ENCODE measurements at places on chromosomes 2 and 18. TPM values are rescaled to one million over a fixed set of nuclear protein-coding genes. Genes with fewer than 3 reads are reported as not detected.

GRCh38 chr2:95670686-95671085 is 78.9 kb downstream of the TRIM43 start:
- DNase-seq: no peak

- no peak for DNase-seq
Observed at GRCh38 chr2:80002112-80002511, 302.4 kb downstream of the LRRTM1 start.

- no peak for DNase-seq
Observed at GRCh38 chr2:176518823-176519222, 249.6 kb downstream of the MTX2 start.

- DNase-seq: peak; percentile 30
Observed at GRCh38 chr18:45569566-45570275, 45.6 kb upstream of the SLC14A2 start.

DNA sequence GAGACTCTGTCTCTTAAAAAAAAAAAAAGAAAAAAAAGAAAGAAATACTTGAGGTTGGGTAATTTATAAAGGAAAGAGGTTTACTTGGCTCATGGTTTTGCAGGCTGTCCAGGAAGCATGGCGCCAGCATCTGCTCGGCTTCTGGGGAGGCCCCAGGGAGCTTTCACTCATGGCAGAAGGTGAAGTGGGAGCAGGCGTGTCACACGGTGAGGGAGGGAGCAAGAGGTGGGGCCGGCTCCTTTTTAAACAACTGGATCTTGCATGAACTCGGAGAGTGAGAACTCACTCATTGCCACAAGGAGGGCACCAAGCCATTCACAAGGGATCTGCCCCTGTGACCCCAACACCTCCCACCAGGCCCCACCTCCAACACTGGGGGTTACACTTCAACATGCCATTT is 30.6 kb downstream of the CYP26B1 start:
- no peak for DNase-seq

- no peak for DNase-seq
Observed at GRCh38 chr2:229032608-229033234, 238.4 kb downstream of the PID1 start.

DNA sequence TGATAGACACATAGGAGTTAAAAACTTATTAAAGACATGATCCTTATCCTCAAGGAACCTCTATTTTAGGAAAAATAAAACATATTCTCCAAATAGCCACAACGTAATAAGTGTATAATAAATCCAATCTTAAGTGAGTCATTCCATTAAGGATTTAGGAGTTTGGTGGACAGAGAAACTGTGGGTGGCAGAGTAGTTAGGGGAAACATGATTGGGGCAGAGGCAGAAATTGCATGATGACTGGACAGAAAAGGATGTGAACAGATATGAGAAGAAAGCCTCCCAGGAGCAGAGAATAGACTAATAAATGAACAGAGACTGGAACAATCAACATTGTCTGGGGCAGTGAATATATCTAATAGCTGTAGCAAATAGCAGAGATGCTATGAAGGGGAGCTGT is 48.1 kb upstream of the SIGLEC15 start:
- peak; percentile 73 for DNase-seq

DNA sequence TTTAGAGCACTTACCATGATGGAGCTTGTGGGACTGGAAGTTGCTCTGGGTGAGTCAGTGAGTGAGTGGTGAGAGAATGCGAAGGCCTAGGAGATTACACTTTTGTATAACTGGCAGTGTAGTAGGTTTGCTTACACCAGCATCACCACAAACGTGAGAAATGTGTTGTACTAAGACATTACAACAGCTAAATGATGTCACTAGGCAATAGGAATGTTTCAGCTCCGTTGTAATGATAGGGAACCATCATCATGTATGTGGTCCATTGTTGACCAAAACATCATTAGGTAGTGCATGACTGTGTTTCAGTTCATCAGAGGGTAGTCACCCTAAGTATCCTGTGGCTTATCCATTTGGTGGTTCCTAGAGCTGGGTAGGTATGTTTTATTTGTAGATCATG is 11.9 kb downstream of the ZNF407 start:
- DNase-seq: peak; percentile 71

The WNT10A gene
- not detected for total RNA-seq

The FEV gene
- not detected for total RNA-seq
